ENCODE measurements at places on chromosomes 13 and 19.

DNA sequence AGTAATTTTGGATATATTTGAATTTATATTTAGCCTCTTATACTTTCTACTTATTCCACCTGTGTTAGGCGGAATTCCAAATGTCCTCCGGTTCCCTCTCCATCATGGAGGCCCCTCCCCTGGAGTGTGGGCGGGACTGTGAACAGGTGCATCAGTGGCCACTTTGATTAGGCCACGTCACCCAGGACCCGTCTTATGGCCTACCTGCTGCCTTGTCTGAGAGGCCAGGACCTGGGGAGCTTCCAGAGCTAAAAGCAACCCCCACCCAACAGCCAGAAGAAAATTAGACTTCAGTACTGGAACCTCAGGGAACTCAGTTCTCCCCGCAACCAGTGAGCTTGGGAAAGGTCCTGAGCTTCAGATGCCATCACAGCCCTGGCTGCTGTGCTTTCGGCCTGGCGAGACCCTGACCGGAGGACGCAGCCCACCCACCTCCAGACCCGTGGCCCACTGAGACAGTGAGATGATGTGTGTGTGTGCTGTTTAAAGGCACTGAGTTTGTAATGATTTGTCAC, 200.2 kb upstream of the SOX1 start:
- no peak for DNase-seq

DNA sequence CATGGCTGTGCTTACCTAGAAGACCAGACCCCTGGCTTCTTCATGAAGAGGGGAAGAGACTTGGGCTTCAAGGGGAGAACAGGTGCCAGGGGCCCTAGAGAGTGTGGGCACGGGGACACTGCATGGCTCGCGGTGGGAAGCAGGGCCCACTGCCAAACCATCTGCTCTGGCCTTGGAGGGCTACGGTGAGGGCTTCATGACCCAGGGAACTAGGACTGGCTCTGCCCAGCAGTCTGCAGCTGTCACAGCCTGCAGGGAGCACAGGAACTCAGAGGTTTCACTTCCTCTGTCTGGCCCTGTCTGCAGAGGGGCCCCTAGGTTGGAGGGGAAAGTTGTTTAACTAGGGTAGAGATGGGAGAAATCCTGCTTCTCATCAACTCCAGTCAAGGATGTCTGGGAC, 4.3 kb downstream of the ERCC1 start:
- DNase-seq, result no peak

DNA sequence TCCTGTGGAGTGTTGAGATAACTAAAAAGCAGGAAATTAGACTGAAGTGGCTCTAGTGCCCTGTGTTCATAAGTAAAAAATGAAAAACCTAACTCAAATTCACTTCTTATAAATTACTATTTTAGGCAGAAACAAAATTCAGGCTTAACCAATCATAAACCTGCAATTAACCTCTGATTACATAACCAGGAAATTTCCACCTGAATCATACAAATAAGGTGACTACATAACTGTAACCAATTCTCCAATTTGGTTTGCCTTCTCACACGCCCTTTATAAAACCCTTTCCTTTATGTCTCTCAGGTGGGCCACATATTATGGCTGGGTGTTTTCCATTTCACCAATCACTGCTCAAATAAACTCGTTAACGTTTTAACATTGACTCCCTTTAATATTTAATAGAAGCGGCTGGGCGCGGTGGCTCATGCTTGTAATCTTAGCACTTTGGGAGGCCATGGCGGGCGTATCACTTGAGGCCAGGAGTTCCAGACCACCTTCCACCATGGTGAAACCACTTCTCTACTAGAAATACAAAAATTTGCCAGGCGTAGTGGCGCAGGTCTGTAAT, 22.9 kb upstream of the ZNF724 start:
- no peak for DNase-seq

DNA sequence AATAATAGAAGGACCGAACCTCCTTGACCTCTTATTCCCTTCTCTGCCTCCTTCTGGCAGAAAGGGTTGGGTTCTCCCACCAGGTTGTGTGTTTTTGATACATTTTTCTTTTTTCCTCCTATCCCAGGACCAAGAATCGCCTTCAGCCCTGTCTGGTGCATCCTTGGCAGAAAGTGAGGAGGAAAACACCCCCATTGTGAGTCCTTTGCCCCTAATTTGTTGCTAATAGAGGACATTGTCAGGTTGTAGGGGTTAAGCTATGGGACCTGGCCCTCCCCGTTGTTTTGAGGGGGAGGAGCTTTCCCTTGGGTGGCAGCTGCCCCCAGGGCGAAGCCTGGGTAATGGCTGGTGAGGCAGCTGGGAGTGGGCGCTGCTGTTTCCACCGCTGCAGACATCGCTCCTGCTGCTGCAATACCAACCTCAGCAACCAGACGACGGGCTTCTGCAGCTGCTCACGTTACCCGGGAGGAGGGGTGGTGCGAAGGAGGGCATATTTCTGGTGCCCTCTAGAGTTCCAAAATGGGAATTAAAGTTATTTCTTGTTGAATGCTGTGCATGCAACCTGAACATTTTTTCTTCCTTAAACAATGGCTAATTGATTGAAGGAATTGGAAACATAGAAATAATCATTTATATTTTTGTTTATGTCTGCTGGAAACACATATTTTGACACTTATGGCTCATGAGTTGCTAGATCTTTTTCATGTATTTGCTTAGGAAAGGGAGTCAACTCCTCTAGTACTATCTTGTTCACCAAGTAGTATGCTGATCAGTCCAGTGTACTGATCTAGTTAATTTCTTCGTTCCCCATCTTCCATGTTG, 1.5 kb downstream of the ZMYM2 start:
- DNase-seq, result peak; percentile 32
